ENCODE measurements at places on chromosomes 7 and 10.

- no peak for DNase-seq
Measured at GRCh38 chr10:113162960-113163359, 212.9 kb downstream of the TCF7L2 start.

DNA sequence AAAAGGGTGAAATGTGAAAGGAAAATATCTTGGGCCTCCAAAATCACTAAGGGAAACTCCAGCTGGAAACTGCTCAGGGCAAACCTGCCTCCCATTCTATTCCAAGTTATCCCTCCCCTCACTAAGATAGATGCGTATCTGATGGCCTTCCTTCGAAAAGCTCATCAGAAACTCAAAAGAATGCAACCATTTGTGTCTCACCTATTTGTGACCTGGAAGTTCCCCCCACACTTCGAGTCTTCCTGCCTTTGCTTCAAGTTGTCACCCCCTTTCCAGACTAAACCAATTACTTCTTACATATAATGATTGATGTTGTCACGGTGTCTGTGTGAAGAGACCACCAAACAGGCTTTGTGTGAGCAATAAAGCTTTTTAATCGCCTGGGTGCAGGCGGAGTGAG, 69.3 kb downstream of the ST8SIA6 start:
- DNase-seq, result no peak

DNA sequence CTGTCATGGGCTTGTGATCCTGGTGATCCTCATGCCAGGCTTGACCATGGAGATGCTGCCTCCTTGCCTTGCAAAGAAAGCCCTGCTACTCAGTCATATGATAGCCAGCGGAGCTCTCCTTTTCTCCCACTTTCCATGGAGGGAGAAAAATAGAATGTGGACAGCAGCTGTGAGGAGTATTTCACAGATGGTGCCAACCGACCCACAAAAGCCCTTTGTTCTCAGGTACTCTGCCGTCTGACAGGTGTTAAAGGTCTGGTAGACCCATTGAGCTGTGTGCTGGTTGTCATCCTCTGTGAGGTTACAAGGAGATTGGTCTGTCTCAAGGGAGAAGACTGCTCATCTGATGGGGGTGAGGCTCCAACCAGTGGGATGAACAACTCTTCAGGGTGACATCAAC, 29.5 kb upstream of the COBL start:
- no peak for DNase-seq

DNA sequence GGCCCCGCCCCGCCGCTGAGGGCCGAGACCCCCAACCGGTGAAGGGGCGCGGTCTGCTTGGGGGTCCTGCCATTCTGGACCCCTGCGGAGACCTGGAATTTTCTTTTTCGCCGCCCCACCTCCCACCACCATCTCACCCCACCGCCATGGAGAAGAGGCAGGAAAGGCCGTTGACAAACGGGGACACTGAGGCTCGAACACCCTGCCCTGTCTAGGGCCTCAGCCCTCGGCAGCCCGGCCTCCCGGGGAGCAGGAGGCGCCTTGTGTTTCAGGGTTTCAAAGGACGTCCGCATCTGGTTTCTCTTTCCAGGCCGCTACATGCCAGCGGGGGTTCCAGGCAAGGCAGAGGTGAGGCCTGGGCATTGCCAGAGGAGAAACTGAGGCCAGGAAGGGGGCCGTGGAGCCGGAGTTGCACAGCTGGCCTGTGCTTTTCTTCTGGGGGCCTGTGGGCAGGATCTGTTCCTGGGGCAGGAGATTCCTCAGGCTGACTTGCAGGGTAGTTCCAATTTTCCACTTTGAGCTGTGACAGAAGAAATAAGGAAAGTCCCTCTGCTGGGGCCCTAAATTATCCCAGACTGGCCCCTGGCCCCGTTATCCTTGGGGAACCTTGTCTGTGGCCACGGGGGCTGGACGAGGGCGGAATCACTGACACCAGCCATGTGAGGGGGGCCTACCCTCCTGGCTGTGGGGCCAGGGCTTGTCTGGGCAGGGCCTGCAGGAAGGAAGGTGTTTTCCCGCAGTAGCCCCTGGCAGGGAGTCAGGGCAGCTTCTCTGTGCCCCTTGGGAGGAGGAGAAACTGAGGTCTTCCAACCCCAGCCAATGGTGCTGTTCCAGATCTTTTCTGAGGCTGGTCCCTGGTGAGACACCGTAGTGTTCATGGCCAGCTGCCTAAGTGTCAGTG, 900 bp upstream of the MICALL2 start:
- DNase-seq, result no peak

- no peak for DNase-seq
Measured at GRCh38 chr7:134101716-134102115, 25.4 kb upstream of the LRGUK start.

- no peak for DNase-seq
Measured at GRCh38 chr10:33190406-33190805, 144.1 kb downstream of the NRP1 start.

- DNase-seq, result no peak
Measured at GRCh38 chr10:71873582-71874211, 22.6 kb upstream of the PSAP start.

DNA sequence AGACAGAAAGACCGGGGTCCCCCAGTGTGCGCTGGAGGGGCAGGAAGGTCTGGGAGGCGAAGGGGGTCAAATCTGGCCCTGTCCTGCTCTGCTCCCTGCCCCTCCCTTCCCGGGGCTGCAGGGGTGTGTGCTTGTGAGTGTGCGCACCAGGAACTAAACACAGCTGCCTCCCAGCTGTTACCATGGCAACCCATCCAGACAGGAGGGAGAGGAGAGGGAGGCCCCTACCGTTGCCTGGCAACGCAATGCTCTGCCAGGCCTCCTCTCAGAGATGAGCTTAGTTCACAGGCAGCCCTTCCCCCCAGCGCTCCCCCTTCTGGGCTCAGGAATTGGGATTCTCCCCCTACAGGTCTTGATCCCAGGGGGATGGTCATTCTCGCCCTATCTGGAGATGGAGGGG, 6.1 kb downstream of the NYAP1 start:
- peak; percentile 33 for DNase-seq

- DNase-seq, result no peak
Measured at GRCh38 chr10:49647985-49648795, 31.3 kb upstream of the C10orf53 start.

GRCh38 chr7:151206914-151207313, 3.4 kb downstream of the H2BK1 start:
- DNase-seq, result no peak

DNA sequence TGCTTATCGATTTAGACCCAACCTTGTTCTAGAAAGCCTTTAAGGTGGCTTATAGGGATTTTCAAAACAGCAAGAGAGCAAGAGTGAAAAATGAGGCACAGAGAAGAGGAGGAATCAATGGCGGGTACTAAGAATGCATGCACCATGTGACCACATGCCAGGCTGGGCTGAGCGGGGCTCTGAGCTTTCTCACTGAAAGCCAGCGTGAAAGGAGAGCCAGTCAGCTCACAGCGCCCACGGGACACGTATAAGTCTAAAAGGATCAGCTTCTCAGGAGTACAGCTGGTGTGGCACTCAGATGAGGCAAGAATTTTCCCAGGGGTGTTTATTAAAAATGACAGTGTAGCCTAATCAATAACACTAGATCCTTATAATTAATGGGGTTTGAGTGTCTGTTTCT, 114.3 kb downstream of the SLIT1 start:
- no peak for DNase-seq

- DNase-seq, result no peak
Measured at GRCh38 chr10:37747081-37747480, 110.3 kb downstream of the ZNF248 start.

DNA sequence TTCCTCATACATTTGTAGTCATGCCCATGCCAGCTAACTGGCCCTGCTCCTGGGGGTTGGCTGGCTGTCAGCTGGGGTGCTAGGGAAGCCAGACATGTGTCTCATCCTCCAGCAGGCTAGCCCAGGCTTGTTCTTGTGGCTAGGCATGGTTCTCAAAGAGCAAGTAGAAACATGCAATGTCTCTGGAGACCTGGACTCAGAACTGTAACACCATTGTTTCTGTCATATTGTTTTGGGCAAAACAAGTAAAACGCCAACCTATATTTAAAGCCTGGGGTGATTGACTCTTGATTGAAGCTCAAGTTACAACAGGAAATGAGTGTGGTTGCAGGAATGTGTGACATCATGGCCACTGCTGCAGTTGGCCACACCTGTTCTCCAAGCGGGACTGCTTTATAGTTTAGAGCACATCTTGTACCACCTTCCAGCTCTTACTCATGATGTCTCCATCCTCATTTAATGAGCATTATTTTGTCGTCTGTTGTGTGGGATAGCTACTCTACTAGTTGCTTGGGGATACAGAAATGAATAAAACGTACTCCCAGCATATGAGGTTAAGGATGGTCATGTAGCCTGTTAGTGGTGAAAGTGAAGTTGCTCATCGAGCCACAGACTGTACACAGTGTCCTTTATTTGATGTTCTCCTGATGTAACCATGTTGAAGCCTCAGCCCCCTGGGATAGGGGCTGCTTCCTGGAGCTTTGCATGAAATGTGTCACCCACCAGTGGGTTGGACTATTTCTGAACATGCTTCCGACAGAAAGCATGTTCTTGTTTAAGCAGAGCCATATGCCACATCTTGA, 168.4 kb downstream of the SORCS3 start:
- DNase-seq, result no peak

GRCh38 chr10:103284170-103284569, 7.2 kb downstream of the INA start:
- no peak for DNase-seq

- no peak for DNase-seq
Measured at GRCh38 chr10:19931894-19932590, 115.8 kb downstream of the PLXDC2 start.

DNA sequence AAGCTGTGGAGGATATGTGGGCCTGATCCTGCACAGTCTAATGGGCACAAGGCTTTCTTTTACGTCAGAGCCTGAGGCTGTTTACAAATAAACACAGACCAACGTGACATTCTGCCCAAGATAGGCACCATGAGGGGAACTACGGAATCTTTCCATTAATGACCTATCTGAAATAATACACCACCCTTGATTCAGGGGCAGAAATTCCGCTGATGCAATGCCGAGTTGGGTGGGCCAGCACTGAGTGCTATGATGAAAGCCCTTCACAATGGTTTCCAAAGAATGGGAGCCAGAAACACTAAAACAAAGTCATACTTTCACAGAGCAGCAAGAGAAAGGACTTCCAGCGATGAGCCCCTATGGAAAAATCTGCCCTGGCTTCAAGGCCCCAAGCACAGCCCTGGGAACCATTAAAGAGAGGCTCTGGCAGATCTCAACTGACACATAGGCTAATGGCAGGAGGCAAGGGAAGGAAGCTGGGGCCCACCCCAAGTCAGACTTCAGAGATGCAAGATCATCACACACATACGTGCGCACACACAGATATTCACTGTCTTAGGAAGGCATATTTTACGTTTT, 72.2 kb upstream of the DLX6 start:
- DNase-seq, result no peak

DNA sequence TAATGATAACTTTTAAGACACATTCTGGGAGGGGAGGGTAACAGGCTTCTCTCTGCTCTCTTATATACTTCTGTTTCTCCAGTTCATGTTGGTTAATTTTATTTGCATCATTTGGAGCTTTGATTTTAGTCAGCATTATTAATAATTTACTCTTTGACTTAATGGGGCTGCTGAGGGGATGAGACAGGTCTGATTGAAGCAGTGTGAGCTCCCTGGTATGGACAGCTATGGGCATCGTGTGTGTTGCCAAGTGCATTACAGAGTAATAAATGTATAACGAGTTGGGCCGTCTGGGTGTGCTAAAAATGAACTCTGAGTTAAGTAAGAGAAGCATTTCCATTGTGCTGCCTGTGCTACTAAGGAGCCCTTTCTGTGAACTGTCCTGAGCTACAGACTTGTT, 31.7 kb upstream of the IKZF1 start:
- DNase-seq, result no peak

- no peak for DNase-seq
Measured at GRCh38 chr7:157975401-157976372, 611.9 kb downstream of the PTPRN2 start.

GRCh38 chr7:151403764-151404163, 6.1 kb downstream of the WDR86 start:
- no peak for DNase-seq

- no peak for DNase-seq
Measured at GRCh38 chr10:131161087-131161486, 150.4 kb downstream of the TCERG1L start.

DNA sequence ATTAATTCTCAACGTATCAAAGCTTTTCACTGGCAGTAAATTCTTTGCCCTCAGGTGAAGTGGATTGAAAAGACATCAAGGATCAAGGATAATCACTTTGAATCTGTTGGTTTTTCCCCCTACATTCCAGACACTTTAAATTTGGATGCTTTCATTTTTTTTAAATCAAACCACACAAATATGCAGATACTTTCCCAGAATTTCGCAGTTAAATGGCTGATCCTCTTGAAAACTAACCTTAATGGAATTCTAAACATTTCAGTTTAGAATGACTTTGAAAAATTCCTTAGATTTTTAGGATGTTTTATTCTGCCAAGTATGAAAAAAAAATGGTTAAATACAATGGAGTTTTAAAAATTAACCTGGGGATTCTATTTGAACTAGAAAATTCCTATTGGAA, 325.9 kb downstream of the GFRA1 start:
- no peak for DNase-seq

- no peak for DNase-seq
Measured at GRCh38 chr10:97154162-97154561, 31.6 kb downstream of the SLIT1 start.

GRCh38 chr7:24707988-24708615, 49.2 kb downstream of the GSDME start:
- DNase-seq, result no peak

- DNase-seq, result peak; percentile 32
Measured at GRCh38 chr7:105924945-105925344, 38.1 kb upstream of the CDHR3 start.

Data from activated T-helper 2 cell treated with anti-CD3 and anti-CD28 coated beads, Interferon-gamma antibody, Interleukin-2, Interleukin-4, amounts not matched to agents 10 μg/mL and 5 μg/mL and 100 μg/mL, durations not matched to agents 14 hours and 24 hours and 36 hours (primary cell).